ENCODE measurements at places on chromosomes 1 and 21.

GRCh38 chr1:208461680-208462079 is 217.5 kb upstream of the PLXNA2 start:
- no peak for DNase-seq

DNA sequence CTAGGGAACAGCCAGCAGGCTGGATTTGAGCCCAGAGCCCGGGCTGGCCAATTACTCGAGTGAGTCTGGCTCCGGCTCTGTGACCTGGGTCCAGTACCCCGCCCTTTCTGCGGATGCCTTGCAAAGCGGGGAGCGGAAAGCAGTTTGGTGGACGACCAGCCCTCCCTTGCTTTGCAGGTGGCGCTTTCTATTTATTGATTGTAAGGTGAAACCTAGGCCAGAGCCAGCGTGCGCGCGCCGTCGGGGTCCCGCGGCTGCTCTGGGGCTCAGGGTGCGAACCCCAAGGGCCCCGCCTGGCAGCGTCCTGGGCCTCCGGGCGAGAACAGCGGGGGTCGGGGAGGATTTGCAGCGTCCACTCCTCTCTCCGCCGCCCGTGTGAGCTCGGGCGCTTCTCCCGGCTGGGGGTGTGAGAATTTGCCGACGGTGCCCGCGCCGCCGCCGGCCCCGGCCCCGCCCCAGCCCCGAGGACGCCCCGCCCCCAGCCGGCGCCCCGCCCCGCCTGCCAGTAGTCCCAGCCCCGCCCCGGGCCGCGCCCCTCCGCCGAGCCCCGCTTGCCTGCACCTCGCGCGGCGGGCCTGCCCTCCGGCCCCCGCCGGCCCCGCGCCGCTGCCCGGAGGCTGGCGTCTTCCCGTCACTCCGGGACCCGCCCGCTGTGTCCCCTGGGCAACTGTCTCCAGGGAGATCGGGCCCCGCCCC is 37.6 kb downstream of the PIK3CD start:
- no peak for DNase-seq

DNA sequence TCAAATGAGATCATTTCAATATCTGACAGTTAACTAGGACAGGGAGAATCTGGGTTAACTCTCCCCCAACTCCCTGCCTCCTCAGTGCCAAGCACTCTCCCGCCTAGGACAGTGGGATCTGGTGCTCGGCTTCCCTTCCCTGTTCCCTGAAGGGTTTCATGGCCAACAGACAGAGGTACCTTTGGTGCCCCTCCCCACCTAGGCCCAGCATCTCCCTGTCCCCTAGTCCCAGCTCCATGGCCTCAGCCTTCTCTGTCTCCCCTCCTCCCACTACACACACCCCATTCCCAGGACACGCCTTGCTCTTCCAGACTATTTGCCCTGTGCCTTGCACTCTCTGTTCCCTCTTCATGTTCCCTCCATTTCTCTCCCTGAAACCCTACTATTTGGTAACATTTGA is 77.1 kb downstream of the CD247 start:
- no peak for DNase-seq

- DNase-seq, result no peak
Measured at GRCh38 chr1:34983700-34984355, 1.3 kb downstream of the TMEM35B start.

DNA sequence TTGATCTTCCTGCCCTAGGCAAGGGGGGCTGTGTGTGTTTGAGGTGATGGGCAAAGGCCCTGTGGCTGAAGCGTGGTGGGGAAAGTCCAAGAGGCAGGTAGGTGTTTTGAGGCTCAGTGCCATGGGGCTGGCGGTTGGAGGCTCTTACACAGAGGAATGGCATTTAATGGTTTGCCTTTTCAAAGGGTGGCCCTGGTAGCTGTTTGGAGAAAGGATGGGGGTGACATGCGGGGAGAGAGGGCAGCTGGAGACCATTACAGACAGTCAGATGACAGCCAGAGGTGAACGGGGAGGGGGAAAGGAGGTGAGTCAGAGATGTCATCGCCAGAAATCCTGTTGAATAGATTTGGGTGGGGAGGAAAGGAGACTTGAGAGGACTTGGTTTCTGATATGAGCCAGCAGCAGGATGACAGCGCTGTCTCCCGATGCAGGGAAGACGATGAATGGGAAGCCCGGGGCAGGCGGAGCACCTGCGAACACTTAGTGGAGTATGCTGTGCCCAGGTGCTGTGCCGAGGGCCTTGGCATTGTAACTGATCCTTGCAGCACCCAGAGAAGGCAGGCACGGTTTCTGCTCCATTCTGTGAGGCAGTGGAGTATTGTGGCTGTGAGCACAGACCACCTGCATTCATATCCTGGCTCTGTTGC is 56.3 kb downstream of the MAN1C1 start:
- DNase-seq, result no peak

GRCh38 chr1:195122497-195122896 is 1485.7 kb downstream of the KCNT2 start:
- no peak for DNase-seq

GRCh38 chr1:22287273-22287672 is 144.4 kb upstream of the WNT4 start:
- no peak for DNase-seq

- no peak for DNase-seq
Measured at GRCh38 chr1:18569811-18570545, 60.7 kb upstream of the PAX7 start.

DNA sequence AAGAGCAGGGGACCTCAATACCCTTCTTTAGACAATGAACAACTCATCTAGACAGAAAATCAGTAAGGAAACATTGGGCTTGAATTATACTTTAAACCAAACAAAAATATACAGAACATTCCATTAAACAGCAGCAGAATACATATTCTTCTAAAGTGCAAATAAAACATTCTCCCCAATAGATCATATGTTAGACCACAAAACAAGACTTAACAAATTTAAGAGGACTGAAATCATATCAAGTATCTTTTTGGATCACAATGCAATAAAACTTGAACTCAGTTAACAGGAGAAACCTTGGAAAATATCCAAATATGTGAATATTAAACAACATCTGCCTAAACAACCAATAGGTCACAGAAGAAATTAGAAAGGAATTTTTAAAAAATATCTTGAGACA is 47.7 kb upstream of the HP1BP3 start:
- no peak for DNase-seq

- DNase-seq, result no peak
Measured at GRCh38 chr1:3778590-3779264, 6.2 kb downstream of the SMIM1 start.

GRCh38 chr1:80059940-80060339 is 1053.4 kb upstream of the ADGRL4 start:
- no peak for DNase-seq

DNA sequence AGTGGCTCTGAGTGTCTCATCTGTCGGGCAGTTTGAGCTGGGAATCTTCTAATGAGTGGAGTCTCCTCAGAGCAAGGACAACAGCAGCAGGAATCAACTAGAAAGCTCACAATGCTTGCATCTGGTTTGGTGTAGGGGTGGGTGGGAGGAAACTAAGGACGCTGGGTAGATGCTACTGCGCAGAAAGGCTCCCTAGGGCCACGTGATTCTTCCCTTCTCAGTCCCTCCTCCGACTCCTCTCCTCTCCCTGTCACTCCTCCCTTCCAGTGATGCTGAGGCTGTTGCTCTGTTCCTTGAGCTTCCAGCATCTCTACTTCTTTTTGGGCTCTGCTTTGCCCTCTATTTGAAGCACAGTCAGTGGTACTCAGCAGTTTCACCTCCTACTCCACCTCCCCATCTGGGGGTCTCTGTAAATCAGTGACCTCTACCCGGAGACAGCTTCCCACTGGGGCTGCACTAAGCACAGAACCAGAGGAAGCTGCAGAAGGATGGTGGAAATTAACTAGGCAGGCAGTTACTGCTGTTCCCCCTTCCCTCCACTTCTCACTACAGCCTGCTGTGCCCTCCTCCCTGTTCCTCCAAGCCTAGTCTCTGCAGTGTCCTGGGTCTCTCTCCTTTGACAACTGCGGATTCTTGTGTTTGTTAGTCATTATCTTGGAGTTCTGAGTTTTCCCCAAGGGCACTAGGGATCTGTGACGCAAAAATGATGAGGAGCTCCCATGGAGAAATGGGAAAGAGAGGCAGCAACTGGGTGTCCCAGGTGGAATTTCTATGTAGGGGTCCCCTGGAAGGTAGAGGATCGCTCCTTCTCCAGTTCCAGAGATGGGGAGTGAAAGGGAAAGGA is 5.8 kb downstream of the LINGO4 start:
- DNase-seq, result no peak

DNA sequence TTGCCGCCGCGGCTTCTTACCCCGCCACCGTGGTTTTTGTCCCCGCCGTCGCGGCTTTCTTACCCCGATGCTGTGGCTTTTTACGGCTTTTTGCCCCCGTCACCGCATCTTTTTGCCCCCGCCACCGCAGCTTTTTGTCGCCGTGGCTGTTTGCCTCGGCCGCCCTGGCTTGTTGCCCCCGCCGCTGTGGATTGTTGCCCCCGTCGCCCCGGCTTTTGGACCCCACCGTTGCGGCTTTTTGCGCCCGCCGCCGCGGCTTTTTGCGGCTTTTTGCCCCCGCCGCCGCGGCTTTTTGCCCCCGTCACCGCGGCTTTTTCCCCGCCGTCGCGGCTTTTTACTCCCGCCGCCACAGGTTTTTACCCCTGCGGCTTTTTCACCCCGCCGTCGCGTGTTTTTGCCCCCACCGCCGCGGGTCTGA is 3934.3 kb downstream of the SRGAP2C start:
- no peak for DNase-seq

- no peak for DNase-seq
Measured at GRCh38 chr1:238465449-238465848, 574.7 kb upstream of the ZP4 start.

- no peak for DNase-seq
Measured at GRCh38 chr21:26490771-26491170, 82.3 kb downstream of the CYYR1 start.

- no peak for DNase-seq
Measured at GRCh38 chr1:223717695-223718363, 5.5 kb downstream of the CAPN2 start.

- no peak for DNase-seq
Measured at GRCh38 chr1:244727871-244728474, 75.0 kb downstream of the DESI2 start.

GRCh38 chr21:36881228-36881627 is 85.2 kb downstream of the HLCS start:
- DNase-seq, result no peak

- DNase-seq, result peak; percentile 14
Measured at GRCh38 chr1:202282025-202282371, 59.7 kb downstream of the UBE2T start.

DNA sequence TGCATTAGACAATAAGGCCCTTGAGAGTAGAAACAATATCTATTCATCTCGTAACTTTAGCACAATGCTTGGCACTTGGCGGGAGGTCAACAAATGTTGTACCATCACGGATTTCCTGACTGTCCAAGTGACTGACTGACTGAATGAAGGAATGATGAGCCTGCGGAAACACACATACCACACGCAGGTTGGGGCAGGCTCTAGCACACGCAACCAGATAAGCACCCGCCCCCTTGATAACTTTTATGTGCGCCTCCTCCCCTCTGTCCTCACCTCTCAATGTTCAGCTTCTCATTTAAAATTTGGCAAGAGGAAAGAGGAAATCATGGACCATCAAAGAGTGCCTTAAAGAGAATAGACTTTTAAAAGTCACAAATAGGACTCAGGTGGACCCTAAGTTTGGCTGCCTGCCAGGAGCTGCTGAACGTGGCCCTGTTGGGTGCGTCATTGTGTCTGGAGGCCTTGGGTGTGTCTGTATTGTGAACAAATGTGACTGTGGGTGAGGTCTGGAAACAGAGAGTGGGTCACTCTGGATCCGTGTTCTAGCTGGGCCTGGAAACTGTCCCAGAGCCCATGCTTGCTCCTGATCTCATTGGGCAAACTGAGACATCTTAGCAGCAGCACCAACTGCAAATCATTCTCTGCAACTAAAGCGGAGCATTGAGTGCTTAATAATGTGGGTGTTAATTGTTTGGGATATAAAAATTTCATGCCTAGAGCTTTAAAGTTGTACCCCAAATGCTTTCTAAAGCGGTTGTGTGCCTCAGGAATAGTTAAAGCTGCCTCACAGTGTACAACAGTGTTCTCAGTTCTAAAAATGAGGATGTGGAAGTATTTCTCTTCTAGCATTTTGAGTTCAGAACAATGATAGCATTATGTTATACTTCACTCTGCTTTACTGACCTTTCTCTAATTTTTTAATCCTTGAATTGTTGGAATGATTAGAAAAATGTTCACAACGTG is 47.6 kb upstream of the ABCG1 start:
- DNase-seq, result no peak

DNA sequence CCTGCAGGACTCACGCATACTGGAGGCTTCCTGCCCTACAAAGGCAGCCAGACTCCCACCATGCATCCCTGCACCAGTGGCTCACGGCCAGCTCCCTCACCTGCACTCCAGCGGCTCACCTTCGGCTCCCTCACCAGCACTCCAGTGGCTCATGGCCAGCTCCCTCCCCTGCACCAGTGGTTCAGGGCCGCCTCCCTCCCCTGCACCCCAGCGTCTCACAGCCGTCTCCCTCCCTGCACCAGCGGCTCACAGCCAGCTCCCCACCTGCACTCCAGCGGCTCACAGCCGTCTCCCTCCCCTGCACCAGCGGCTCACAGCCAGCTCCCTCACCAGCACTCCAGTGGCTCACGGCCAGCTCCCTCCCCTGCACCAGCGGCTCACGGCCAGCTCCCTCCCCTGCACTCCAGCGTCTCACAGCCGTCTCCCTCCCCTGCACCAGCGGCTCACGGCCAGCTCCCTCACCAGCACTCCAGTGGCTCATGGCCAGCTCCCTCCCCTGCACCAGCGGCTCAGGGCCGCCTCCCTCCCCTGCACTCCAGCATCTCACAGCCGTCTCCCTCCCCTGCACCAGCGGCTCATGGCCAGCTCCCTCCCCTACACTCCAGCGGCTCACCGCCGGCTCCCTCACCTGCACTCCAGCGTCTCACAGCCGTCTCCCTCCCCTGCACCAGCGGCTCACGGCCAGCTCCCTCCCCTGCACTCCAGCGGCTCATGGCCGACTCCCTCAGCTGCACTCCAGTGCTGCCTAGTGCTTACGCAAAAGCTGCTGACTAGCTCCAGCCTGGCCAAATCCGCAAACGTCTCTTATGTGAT is 324.5 kb downstream of the NPHP4 start:
- DNase-seq, result no peak

- DNase-seq, result no peak
Measured at GRCh38 chr1:49971088-49971487, 52.7 kb downstream of the AGBL4 start.

DNA sequence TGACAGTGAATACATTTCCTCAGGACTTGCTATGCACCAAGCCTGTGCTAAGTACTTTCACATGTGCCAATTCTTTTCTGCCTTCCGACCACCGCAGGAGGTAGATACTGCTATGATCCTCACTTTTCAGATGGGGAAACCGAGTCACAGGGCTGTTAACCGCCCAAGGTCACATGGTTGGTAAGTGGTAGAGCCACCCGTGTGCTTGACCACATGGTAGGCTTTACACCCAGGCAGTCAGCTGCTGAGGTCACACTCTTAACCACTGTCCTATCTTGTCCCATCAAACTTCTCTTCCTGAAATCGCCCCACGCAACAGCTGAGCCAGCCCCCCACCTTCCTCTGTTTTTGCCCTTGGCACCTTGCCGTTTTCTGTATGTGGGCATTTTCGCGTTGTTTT is 31.0 kb upstream of the SDHB start:
- DNase-seq, result no peak

DNA sequence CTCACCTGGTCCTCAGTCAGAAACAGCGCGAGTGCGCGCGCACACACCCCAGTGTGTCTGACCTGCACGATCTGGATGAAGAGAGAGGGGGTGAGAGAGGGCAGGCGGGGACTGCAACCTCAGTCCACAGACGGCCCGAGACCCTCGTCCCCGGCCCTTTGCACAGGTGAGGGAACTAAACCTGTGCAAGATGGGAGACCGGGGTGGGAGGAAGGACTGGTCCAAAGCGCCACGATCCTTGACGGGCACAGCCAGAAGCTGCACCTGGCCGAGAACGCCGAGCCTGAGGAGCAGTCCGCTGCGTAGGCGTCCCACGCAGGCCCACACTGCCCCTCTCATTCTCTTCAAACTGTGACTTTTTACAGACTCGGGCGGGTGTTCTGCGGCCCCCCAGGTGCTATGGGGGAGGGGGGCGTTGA is 519 bp upstream of the IQCC start:
- DNase-seq, result no peak
